Esophagus muscularis mucosa (tissue), 4 donors: ENCODE measurements at places on chromosomes 2 and 18. TPM values are rescaled to one million over a fixed set of nuclear protein-coding genes. Genes with fewer than 3 reads are reported as not detected.
A peak's percentile ranks its signal among the peaks of the same experiment; 100 is the strongest.

The TEX44 gene
- not detected for total RNA-seq

The CROCC2 gene
- not detected for total RNA-seq

- H3K36me3 ChIP-seq: no peaks in the 10 kb centered on the region
- H3K27me3 ChIP-seq: no peaks in the 10 kb centered on the region
- no peak for DNase-seq
- no peak overlapping the region for H3K4me3 ChIP-seq
- H3K27ac ChIP-seq: no peak overlapping the region
- H3K4me1 ChIP-seq: no peaks in the 10 kb centered on the region
These were observed 31.5 kb downstream of the CXCR4 start for GRCh38 chr2:136086253-136087016.

DNA sequence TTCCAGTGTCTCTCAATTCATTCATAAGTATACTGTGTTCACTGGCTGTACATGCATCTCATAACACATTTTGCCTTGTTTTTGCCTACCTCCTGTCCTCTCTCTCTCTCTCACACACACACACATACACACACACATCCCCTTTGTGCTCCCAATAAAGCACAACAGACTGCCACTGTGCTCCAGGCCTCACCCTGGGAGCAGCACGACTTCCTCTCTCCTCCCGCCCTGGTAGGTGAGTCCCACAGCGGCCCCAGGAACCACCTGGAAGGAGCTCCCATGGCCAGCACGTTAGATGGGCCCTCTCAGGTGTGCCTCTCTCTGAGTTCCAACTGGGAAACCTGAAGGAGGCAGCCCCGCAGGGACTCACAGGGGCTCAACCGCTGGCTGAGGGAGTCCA is 65.4 kb downstream of the MARCHF4 start:
- H3K36me3 ChIP-seq: no peaks in the 10 kb centered on the region
- no peak overlapping the region for H3K27ac ChIP-seq
- no peak overlapping the region for H3K4me3 ChIP-seq
- no peaks in the 10 kb centered on the region for H3K4me1 ChIP-seq
- peak; percentile 57 for DNase-seq
- H3K27me3 ChIP-seq: no peaks in the 10 kb centered on the region

The VIT gene
- 32.3 TPM for total RNA-seq

The FOXD4L1 gene
- total RNA-seq: not detected

- no peak overlapping the region for H3K27ac ChIP-seq
- no peaks in the 10 kb centered on the region for H3K36me3 ChIP-seq
- no peak overlapping the region for H3K4me3 ChIP-seq
- no peak for DNase-seq
- no peaks in the 10 kb centered on the region for H3K27me3 ChIP-seq
- no peaks in the 10 kb centered on the region for H3K4me1 ChIP-seq
These were observed 1680.3 kb upstream of the PIK3C3 start for GRCh38 chr18:40274618-40275196.

DNA sequence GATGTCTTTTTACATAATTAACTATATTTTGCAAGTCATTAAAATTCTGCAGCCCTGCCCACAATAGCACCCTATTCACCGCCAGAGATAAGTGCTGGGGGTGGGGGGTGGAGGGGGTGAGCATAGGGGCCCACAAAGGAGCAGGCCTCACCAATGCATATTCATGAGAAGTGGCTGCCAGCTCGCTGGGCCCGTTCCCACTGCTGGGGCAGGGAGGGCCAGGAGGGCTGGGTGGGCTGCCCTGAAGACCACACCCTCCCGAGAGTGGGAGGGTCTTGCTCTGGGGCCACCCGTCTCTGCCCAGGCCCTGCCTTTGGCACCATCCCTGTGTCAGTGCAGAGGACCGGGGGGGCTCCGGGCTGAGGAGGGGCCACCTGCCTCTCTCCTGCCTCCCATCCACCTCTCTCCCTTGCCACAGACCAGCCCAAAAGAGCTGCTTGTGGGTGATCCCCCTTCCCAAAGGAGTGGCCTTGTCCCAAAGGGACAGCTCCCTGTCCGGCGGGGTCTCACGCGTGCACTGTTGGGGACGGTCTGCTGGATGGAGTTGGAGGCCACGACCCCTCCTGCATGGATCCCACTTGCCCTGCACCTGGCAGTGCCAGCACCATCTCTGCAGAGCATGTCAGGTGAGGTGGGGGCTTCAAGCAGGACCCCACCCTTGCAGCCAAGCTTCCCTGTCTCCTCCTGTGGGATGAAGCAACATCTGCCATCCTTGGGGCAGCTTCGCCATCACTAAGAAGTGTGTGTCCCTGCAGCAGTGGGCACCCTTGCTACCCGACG is 138.8 kb upstream of the GPC1 start:
- no peaks in the 10 kb centered on the region for H3K27me3 ChIP-seq
- H3K4me1 ChIP-seq: no peaks in the 10 kb centered on the region
- H3K36me3 ChIP-seq: no peaks in the 10 kb centered on the region

The ASB18 gene
- not detected for total RNA-seq

DNA sequence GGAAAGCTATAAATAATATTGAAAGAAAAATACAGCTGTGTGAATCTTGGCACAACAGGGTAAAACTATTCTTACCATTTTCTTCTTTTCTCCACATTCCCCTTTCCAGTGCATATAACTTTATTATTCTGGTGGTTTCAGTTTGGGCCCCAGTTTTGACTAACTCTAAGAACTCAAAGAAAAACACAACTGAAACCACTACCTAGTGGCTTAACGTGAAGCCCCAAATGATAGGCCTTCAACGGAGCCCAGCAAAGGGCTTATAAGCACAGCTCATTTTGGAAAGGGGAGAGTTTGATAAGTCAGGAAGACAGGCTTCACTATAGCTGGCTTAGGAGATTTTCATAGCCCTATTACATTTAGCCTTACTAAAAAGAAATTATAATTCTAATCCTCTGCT is 62.4 kb downstream of the PPP1R1C start:
- no peaks in the 10 kb centered on the region for H3K27me3 ChIP-seq
- DNase-seq: no peak
- no peak overlapping the region for H3K27ac ChIP-seq
- H3K4me1 ChIP-seq: peaks cover 16% of the 10 kb centered on the region
- no peak overlapping the region for H3K4me3 ChIP-seq

DNA sequence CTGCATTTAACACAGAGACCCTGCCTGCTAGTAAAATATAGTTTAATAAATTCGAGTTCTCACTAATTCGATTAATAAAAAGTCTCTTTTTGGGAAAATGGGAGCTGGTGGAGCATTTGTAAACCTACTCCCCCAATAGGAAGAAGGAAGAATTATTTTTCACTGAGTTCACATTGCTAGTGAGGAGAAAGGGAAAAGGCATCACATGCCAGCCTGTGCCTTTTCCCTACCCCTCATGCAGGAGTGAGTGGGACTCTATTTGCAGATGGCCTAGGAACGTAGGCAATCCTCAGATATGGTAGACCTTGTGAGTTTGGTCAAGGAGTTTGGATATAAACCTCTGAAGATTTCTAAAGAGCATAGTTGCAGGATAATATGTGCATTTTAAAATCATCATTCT is 218.4 kb upstream of the TRIB2 start:
- no peak for DNase-seq
- H3K27me3 ChIP-seq: no peaks in the 10 kb centered on the region
- no peak overlapping the region for H3K4me3 ChIP-seq
- H3K27ac ChIP-seq: no peak overlapping the region

The RNF138 gene
- 34.1 TPM for total RNA-seq

The FBXO36 gene
- 1.6 TPM for total RNA-seq

The ZNF385B gene
- total RNA-seq: 2.2 TPM

GRCh38 chr2:108385411-108386071 is 7.8 kb downstream of the SULT1C4 start:
- H3K36me3 ChIP-seq: no peaks in the 10 kb centered on the region
- DNase-seq: no peak
- H3K27me3 ChIP-seq: no peaks in the 10 kb centered on the region
- H3K4me3 ChIP-seq: no peak overlapping the region
- no peaks in the 10 kb centered on the region for H3K4me1 ChIP-seq

The CYP27C1 gene
- not detected for total RNA-seq

- DNase-seq: peak; percentile 74
- no peaks in the 10 kb centered on the region for H3K27me3 ChIP-seq
- H3K27ac ChIP-seq: peak overlapping the region; percentile 70
- peaks cover 41% of the 10 kb centered on the region for H3K4me1 ChIP-seq
- H3K36me3 ChIP-seq: no peaks in the 10 kb centered on the region
These were observed 74.7 kb downstream of the COPS8 start for GRCh38 chr2:237160271-237160919.

GRCh38 chr2:10260130-10260529 is 42.6 kb upstream of the HPCAL1 start:
- DNase-seq: no peak
- no peaks in the 10 kb centered on the region for H3K36me3 ChIP-seq
- H3K4me1 ChIP-seq: no peaks in the 10 kb centered on the region
- H3K27ac ChIP-seq: no peak overlapping the region
- no peak overlapping the region for H3K4me3 ChIP-seq
- H3K27me3 ChIP-seq: no peaks in the 10 kb centered on the region

- H3K4me3 ChIP-seq: no peak overlapping the region
- no peaks in the 10 kb centered on the region for H3K36me3 ChIP-seq
- DNase-seq: no peak
- H3K4me1 ChIP-seq: no peaks in the 10 kb centered on the region
These were observed 60.9 kb upstream of the SLC9A2 start for GRCh38 chr2:102558463-102558862.

DNA sequence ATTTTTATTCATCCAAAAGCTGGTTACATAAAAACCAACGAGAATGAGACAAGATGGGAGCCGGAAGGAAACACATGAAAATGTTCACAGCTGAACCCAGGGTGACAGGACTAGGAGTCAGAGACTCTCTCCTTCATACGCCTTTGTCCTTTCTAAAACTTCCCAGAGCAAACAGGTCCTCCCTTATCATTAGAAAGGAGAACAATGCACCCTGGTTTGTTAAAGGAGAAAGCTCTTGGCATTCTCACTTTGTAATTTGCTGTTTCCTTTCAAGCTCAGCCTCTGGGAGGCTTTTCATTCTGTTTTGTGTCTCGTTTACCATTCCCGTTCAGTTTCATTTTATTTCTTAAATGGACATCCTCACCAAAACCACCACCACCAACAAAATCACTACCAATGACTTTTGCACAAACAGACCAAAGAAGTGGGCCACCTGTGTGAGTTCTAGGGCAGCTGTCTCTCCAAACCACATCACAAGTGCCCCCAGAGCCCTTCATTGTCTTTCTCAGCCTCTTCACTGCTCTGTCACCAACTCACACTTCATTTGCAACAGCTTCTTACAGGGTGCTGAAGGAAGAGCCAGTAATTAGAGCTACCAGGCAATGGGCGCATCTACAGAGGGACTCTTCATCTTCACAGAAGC is 105.3 kb downstream of the HDAC4 start:
- H3K36me3 ChIP-seq: no peaks in the 10 kb centered on the region
- peak overlapping the region; percentile 6 for H3K4me3 ChIP-seq
- peak overlapping the region; percentile 92 for H3K27ac ChIP-seq
- H3K4me1 ChIP-seq: peaks cover 98% of the 10 kb centered on the region
- no peak for DNase-seq

GRCh38 chr2:3151153-3151918 is 226.3 kb downstream of the EIPR1 start:
- no peak overlapping the region for H3K4me3 ChIP-seq
- no peaks in the 10 kb centered on the region for H3K4me1 ChIP-seq
- no peak for DNase-seq
- no peaks in the 10 kb centered on the region for H3K36me3 ChIP-seq
- H3K27ac ChIP-seq: no peak overlapping the region

DNA sequence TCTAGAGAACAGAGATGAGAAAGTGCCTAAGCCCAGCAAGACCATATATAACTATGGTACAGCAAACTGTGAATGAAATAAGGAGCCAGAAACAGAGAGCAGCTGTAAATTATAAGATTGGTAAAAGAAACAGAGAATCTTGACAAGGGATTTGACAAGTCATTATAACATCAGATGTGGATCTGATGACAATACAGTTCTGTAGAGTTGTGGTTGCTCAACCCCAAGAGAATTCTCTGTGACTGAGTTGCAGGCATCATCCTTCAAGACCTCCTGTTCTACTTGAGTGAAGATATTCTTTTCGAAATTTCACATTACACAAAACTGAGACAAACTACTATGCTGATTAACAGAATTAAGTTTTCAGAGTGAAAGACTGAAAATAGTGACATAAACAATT is 343.1 kb upstream of the SLC39A10 start:
- H3K27ac ChIP-seq: no peak overlapping the region
- no peak overlapping the region for H3K4me3 ChIP-seq
- no peaks in the 10 kb centered on the region for H3K27me3 ChIP-seq
- no peaks in the 10 kb centered on the region for H3K36me3 ChIP-seq
- DNase-seq: no peak
- H3K4me1 ChIP-seq: no peaks in the 10 kb centered on the region

GRCh38 chr2:232593982-232594381 is 39.4 kb upstream of the EFHD1 start:
- H3K4me1 ChIP-seq: peaks cover 22% of the 10 kb centered on the region
- H3K36me3 ChIP-seq: no peaks in the 10 kb centered on the region
- no peak overlapping the region for H3K4me3 ChIP-seq
- no peak overlapping the region for H3K27ac ChIP-seq
- DNase-seq: no peak

DNA sequence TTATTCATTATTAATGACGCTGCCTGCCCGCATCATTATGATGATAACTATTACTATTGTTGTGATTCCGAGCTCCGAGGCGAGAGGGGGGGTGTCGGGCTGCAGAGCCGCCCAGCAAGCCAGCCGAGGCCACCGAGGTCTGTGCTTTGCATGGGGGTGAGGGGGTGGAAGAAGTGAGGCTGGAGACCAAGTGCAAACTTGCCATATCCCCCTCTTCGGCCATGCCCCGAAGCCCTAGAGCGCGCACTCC is 3.6 kb downstream of the BCL11A start:
- H3K36me3 ChIP-seq: no peaks in the 10 kb centered on the region
- H3K4me1 ChIP-seq: peaks cover 36% of the 10 kb centered on the region
- peak overlapping the region; percentile 73 for H3K4me3 ChIP-seq
- no peak for DNase-seq

- H3K36me3 ChIP-seq: no peaks in the 10 kb centered on the region
- H3K4me3 ChIP-seq: no peak overlapping the region
- DNase-seq: no peak
- H3K27ac ChIP-seq: no peak overlapping the region
- H3K27me3 ChIP-seq: no peaks in the 10 kb centered on the region
- H3K4me1 ChIP-seq: no peaks in the 10 kb centered on the region
These were observed 1487.0 kb downstream of the LRP1B start for GRCh38 chr2:140643761-140644187.

DNA sequence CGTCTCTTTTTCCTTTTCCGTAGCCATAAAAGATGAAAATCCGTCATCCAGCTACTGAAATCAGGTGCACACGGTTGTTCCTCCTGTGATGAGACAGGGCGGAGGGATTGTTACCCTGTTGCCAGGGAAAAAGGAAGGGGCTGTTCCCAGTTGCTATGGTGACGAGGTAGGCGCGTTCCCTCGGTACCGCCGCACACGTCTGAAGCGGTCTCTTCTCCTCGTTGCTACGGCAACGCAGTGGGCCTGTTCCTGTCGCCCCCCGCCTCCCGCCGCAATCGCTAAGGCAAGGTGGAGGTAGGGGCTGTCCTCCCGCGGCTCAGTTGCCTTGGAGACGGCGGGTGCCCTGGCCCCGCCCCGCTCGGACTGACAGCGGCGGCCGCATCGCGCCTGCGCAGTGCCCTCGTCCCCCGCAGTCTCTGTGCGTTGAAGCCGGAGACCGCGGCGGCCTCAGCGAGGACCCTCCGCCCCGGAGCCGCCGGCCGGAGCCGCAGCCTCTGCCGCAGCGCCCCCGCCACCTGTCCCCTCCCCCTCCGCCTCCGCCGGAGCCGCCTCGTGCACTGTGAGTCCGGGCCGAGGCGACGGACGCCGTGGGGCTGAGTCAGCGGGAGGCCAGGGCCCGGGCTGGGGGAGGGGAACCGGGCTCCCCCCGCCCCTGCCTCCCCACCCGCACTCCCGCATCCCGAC is at the start of gene MAPRE3:
MAPRE3 (plus strand) TSS at position 394 of the 684 bp plus-strand sequence. CDS start 51,582 bp downstream, outside the sequence.
- no peaks in the 10 kb centered on the region for H3K27me3 ChIP-seq
- peak within 1 kb of the TSS; percentile 81 for H3K27ac ChIP-seq
- peak within 1 kb of the TSS; percentile 94 for H3K4me3 ChIP-seq
- H3K36me3 ChIP-seq: no peaks in the 10 kb centered on the region
- peaks cover 17% of the 10 kb centered on the region for H3K4me1 ChIP-seq
